ENCODE measurements at places on chromosomes 2 and 18.

DNA sequence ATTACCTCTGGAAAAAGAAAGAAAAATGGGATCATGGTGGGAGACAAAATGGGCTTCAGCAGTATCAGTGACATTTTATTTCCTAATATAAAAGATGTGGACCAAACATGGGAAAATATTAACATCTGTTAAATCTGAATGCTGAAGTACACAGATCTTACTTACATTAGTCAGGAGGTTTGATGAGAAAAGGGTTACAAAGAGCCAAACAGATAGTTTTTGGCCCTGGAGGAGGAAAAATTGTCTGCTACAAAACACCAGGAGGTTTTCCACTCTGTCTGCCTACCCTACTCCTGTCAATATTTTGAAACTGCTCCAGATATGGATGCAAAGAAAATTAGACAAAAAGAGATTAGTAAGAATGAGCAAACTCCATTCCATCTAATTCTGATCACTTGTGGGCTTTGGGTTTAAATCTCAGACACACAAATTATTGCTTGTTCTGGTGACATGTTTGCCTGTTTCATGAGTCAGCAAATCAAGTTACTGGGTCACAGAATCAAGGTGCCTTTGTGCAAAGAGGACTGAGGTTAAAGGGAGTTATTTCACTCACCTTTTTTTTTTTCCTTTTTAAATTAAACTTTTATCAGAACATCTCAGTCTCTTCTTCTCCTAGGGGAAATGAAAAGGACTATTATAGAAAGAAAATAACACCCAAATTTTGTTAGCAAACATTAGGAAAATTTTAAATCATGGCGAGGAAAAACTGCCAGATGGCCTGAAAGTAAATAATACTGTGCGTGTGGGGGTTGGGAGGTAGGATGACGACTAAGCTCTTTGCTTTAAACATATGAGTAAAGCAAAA is 87.0 kb upstream of the SPATS2L start:
- no peak for DNase-seq

DNA sequence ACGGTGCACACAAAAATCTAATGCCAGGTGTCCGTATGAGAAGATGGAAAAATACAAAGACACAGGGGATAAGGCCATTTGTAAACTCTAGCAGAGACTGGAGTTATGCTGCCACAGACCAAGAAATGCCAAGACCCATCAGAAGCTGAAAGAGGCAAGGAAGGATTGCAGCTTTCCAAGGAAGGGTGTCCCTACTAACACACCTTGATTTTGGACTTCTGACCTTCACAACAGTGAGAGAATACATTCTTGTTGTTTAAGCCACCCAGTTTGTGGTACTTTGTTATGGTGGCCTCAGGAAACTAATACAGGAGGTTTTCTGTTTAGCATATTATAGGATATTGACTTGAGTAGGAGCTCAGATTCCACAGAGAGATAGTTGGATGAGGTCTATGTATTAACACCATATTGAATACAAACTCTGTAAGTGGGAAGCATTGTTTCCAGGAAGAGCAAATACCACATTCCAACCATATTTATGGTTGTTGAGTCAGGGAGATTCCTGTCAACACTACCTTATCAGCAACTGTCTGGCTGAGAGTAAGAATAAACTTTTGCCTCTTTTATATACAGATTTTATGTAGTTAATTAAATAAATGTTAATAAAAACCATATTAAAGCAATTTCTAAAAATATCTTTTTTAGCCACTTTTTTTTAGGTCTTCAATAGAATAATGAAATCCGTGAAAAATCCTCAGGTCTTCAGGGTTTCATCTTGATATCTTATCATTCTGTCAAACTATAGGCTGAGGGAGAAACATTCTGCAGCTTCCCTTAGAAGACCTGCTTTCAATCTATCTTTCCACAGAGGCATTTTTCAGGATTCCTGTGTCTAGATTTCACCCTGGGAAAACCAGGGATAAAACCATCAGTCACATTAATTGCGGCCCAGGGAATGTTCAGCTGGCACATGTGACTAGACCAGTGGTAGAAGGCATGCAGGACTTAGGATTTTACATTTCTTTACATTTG is 35.4 kb upstream of the HNMT start:
- DNase-seq, result peak; percentile 34

DNA sequence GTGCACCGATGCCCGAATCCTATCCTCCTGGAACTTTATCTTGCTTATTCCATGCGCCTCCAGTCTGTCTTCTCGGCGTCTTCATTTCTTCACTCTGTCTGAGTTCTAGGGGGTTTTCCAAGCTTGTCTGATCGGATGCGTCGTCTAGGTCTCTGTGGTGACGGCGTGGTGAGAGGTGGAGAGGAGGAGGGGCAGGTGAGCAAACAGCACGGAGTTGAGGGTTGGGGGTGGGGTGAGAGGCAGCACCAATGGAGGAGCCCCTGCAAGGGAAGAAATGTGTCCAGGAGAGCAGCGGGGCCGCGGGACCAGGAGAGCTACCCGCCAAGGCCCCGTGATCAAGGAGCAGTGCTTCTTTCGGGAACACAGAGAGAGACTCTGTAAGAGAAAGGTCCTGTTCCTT is 131.3 kb upstream of the TWIST2 start:
- no peak for DNase-seq

GRCh38 chr2:26326514-26326913 is 19.4 kb upstream of the SELENOI start:
- no peak for DNase-seq

- no peak for DNase-seq
These were observed 238.2 kb upstream of the SYT4 start for GRCh38 chr18:43515481-43515880.

GRCh38 chr2:12718711-12719399 is 2.1 kb downstream of the TRIB2 start:
- peak; percentile 31 for DNase-seq

GRCh38 chr2:33929467-33929866 is 330.4 kb upstream of the FAM98A start:
- DNase-seq, result no peak

- DNase-seq, result peak; percentile 14
These were observed 1.3 kb downstream of the USP34 start for GRCh38 chr2:61469424-61470121.

GRCh38 chr2:30713698-30714097 is 93.5 kb downstream of the CAPN13 start:
- no peak for DNase-seq

- DNase-seq, result no peak
These were observed 26.6 kb downstream of the SMCHD1 start for GRCh38 chr18:2681993-2682603.
